ENCODE measurements at places on chromosomes 4 and X.
A peak's percentile ranks its signal among the peaks of the same experiment; 100 is the strongest.

- no peak for DNase-seq
These were observed 259.2 kb upstream of the FTHL17 start for GRCh38 chrX:31331015-31331414.

DNA sequence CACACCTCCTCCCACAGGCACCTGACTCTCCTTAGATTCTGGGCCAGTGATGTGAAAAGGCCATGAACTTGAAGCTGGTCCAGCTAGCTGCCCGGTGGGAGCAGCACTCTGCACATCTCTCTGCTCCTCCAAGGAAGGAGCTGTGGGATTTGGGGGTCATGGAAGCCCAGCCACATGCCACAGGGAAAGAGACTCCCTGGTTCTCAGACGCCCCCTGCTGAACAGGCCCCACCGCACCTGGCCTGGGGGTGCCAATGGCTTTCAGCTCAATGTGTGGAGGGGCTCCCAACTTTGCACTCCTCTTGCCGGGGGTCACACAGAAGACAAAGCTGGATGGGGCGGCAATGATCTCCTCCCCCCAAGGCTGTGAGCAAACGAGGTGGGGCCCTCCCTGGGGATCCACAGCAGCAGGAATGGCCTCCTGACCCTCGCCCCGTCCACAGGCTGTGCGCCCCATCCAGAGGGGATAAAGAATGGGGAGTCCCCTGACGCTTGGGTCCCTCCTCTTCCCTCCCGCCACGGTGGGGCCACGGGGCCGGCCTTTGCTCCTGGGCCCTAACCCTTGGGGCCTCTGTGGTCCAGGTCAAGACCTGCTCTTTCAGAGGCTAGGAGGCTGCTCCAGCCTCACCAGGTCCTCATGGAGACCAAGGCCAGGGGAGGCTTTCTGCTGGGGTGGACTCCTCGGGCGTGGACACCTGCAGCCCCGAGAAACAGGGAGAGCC, 51.3 kb downstream of the GAK start:
- DNase-seq, result no peak

GRCh38 chr4:116664198-116664597, 421.2 kb downstream of the TRAM1L1 start:
- DNase-seq, result no peak

GRCh38 chr4:169492436-169493163, 119.8 kb downstream of the NEK1 start:
- no peak for DNase-seq

DNA sequence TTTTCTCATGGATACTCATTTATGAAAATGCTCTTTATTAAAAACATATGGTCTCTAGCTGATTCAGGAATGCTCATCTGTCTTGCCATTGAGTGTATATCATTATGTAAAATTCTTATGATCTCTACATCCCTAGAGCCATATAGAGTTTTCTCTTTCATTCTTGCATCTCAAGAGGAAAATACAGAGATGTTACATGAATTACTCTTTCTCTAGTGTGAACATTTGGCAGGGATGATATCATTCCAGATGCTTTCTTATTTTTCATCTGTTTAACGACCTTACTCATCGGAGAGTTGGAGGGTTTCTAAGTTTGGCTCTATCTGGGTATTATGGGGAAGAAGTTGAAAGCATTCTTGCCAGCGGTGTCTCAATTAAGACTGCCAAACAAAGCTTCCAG, 202.9 kb upstream of the SLC7A11 start:
- no peak for DNase-seq

DNA sequence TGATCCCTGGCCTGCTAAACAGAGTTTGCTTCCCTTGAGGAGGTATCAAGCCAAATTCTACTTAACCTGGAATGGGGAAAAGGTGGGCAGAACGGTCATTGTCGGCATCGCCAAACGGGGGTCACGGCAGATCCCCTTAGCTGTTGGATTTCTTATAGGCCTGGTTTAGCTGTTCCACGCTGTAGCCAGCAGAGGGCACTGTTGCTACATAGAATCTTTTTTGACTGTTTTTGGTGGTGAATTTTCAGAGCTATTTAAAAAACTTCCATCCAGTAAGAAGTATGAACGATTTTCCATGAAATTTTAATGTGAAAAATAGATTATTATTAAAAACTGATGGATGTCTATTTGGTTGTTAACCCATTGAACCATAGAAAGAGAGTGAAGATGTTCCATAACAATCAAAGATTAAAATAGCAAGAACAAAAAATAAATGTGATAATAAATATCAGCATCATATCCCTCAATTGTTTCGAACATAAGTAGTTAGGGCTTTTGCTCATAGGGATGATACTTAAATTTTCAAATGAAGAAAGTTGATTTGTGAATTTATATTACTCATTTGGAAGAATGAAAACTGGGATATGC, 56.6 kb downstream of the LINC00632 start:
- DNase-seq, result peak; percentile 4

- no peak for DNase-seq
These were observed 459.9 kb upstream of the BOD1L1 start for GRCh38 chr4:14087459-14087858.

DNA sequence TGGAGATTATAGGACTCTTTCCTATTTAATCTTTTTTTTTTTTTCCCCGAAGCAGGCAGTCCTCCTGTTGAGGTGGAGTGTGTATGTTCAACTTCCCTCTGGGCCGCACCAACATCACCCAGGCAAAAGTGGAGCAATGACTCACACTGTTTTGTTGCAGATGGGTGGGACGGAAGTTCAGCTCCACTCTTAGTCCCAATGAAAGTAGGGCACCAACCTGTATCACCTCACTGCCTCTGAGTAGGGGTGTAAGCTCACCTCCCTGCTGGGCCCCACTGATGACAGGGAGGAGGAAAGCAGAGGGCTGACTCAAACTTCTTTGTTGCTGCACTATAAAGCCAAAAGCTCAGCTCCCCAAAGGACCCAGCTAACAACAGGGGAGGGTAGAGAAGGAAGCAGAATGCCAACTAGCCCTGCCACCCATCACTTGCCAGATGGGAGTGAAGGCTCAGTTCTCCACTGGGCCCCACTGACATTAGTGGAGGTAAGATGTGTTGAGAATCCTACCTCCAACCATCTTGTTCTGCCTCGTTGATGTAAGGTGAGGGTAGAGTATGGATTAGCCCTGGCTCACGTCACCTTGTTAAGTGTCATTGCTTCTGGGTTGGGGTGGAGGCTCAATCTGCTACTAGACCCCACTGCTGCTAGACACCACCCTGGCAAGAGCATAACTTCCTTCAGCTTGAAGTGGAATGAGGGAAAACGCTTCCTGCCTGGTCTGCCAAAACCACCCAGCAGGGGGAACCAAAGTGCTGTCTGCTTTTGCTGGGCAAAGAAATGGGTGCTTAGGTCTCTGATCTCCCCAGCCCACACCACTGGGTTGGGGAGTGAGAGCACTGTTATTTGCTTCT, 14.1 kb downstream of the RPS6KA3 start:
- no peak for DNase-seq

DNA sequence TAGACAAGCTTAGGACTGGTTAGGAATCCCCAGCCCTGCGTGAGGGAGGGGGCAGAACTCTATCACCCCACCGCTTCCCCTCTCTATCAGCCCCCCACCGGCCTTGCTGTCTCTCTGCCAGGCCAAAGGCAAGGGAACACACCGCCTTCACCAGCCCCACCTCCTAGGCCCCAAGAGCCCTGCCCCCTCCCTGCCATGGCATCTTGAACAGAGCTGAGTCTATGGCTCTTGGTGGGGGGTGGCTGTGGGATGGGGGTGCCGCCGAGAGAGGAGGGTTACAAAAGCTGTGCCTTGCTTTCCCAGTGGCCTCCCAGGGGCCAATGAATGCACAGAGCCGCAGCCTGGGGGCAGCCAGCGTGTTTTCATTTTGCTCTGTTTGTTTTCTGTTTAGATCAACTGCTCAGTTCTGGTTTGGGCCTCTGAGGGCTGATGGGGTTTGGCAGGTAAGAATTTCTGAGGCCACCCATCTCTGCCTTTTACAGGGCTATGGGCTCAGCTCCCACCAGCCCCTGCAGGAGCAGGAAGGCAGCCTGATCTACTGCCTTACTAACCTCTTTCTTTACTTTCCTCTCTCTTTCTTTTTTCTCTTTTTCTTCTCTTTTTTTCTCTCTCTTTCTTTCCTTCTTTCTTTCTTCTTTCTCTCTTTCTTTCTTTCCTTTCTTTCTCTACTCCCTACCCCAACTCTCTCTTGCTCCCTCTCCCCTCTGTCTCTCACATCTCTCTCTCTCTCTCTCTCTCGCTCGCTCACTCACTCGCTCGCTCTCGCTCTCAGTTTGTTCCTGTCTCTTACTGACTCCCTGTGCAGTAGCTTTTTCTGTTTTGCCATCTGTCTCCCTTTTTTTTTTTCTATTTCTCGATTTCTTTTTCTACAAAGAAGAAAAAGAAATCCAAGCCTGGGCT, 128.3 kb downstream of the PJA1 start:
- no peak for DNase-seq

GRCh38 chrX:108049649-108050048, 4.8 kb downstream of the VSIG1 start:
- no peak for DNase-seq

DNA sequence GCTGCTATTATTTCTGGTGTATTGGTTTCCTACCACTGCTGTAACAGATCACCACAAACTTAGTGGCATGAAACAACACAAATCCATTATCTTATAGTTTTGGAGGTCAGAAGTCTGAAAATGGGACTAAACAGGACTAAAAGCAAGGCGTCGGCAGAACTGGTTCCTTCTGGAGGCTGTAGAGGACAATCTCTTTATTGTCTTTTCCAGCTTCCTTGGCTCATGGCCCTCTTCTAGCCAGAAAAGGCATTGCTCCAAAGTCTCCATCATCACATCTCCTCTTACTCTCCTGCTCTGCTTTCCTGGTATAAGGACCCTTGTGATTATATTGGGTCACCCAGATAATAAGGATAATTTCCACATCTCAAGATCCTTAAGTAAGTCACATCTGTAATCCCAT, 121.9 kb downstream of the CLCN4 start:
- DNase-seq, result no peak

DNA sequence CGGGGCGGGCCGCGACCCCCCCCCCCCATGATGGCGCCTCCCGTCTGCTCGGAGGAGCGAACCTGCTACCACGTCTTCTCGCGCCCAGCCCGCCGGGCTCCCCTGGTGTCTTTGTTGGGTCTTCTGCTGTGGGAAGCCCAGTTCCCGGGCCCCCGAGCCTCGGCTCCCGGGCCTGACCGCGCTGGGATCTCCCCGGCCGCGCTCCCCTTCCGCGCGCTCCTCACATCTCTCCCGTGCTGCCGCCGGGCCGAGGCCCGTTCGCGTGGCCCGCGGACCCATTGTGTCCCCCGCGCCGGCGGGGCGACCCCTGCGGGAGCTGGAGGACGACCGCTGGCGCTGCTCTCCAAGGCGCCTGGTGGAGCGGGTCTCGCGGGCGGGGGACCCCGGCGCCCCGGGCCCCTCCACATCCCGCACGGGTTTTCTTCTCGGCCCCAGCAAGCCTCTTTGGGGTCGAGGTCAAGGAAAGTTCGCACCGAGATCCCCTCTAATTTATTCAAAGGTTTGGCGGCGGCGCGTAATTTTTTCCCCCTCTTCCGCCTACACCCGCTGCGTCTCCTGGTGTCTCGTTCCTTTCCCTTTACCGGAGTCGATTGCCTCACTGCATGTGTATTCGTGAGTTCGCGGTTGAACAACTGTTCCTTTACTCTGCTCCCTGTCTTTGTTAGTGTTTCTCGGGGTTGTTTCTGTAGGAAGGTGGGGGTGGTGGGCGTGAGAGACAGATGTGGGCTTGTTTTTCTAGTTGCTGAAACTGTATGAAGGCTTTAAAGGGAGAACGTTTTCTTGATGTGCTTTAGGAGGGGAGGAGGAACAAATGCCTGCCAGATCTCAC, 770 bp downstream of the SMAD1 start:
- peak; percentile 8 for DNase-seq

GRCh38 chr4:40570348-40571077, 59.2 kb downstream of the RBM47 start:
- DNase-seq, result no peak

DNA sequence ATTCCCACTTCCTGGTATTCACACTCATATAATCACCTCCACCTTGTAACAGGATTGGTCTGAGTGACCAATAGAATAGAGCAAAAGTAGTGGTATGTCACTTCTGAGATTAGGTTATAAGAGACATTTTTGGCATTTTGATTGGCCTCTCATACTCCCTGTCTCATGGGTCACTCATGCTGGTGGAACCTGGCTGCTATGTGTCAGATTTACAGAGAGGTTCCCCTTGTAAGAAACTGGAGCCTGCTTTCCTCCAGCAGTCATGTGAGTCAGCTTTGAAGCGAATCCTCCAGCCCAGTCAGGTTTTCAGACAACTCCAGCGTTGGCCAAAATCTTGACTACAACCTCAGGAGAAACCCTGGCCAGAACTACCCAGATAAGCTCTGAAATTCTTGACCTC, 2.6 kb upstream of the OTUD4 start:
- DNase-seq, result no peak

GRCh38 chrX:41275661-41276609, 58.0 kb upstream of the DDX3X start:
- DNase-seq, result peak; percentile 49

DNA sequence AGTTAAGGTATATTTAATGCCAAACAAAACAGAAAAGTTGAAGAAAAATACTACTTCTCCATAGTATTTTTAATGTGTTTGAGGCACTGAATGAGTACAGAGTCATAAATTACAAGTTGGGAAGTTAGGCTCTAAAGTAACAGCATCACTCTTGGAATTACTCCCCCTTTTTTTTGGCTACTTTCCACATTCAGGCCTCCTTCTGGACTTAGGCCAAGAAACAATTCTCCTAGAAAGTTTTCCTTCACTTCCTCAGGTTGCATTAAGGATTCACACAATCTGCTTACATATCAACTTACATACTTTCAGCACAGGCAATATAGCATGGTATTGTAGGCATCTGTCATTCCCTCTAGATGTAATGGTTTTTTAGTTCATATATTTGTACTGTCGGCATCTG, 52.1 kb downstream of the TMEM165 start:
- no peak for DNase-seq

- DNase-seq, result no peak
These were observed at the start of gene ZFP92 for GRCh38 chrX:153411255-153411987. ZFP92 (plus strand) TSS chrX:153411472; CDS start chrX:153418323, 6,851 bp downstream.

DNA sequence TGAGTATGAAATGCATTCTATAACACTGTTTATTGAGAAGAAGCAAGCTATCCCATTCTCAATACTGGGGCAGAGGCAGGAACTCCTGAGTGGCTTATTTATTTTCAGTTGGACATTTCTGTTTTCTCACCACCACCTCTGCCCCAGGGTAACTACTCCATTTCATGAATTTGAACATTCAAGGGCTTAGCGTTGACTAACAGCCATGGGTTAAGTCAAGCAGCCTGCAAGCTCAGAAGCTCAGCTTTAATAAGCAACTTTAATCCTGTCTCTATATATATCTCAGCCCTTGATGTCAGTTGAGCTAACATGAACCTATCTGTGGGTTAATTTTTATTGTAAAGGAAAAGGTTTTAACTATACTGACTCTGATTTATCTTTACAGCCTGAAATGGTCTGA, 93.8 kb downstream of the MBNL3 start:
- DNase-seq, result no peak

Measured in NCI-H2107 (cell line).